ENCODE measurements at places on chromosomes 7 and 10. TPM values are rescaled to one million over a fixed set of nuclear protein-coding genes. Genes with fewer than 3 reads are reported as not detected.

SHTN1 gene
- total RNA-seq: 6.1 TPM

ARHGEF35 gene
- total RNA-seq: 0.54 TPM

PPP1R17 gene
- not detected for total RNA-seq

MAGI2 gene
- total RNA-seq: 26.9 TPM

MARVELD1 gene
- 17.3 TPM for total RNA-seq

DNA sequence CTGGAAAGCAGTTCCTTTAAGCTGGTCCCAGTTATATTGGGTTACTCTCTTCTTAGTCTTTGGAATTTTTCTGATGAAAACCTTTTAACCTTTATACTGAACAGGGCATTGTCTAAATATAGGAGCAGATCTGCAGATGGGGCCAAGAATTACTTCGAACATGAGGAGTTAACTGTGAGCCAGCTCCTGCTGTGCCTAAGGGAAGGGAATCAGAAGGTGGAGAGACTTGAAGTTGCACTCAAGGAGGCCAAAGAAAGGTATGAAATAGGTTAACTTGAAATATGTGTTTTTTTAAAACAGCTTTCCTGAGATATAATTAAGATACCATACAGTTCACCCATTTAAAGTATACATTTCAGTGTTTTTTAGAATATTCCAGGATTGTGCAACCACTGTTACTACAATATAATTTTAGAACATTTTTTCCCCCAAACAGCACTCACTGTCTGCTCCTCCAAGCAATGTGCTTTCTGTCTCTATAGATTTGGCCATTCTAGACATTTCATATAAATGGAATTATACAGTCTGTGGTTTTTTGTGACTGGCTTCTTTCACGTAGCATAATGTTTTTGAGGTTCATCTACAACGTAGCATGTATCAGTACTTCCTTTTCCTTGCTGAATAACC is 18.9 kb downstream of the OPTN start:
- DNase-seq: no peak

GRCh38 chr7:155227788-155228458 is 69.8 kb upstream of the INSIG1 start:
- DNase-seq: peak; percentile 62
